ENCODE measurements at places on chromosomes 6 and 20.

- no peak for DNase-seq
These were observed 598.8 kb downstream of the MAFB start for GRCh38 chr20:40090236-40090635.

DNA sequence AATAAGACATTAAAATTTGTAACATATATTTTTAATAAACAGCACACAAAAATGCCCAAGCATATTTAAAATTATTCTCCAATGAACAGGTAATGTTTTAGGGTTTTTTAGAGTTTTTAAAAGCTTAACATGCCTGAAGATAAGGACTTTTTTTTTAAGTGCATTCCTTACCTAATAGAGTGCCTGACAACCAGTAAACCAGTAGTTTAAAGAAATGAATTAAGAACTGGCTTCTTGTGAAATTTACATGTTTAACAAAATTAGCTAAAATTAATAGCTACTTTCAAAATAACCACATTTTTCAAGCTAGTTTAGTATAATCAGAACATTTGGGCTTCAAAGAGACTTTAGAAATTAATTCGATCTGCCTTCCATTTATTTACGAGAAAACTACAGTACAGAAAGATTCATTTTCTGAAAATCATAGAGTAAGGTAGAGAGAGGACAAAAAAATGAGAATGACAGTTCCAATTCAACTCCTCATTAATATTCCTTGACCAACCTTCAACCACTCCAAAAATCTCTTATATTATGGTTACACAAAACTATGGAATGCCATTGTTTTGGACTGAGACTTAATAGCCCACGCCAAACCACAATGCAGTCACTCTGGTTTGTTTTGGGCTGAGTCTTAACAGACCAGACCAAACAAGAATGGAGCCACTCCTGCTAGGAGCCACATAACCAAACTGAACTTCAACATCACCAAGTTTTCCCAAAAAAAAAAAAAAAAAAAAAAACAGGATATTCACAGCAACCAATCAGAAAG is 5.7 kb upstream of the PLN start:
- no peak for DNase-seq

GRCh38 chr6:166439366-166440091 is 56.8 kb upstream of the MPC1 start:
- no peak for DNase-seq

- DNase-seq = no peak
These were observed 350.8 kb upstream of the TSHZ2 start for GRCh38 chr20:52621401-52621800.

GRCh38 chr6:15677822-15678221 is 15.0 kb upstream of the DTNBP1 start:
- no peak for DNase-seq

All from stimulated activated CD4-positive, alpha-beta T cell treated with anti-CD3 and anti-CD28 coated beads, TNF-alpha, amount 100 ng/mL, for 24 hours (primary cell).